Activated naive CD4-positive, alpha-beta T cell treated with Interleukin-2 at 50 U/mL for 16 hours (primary cell): ENCODE measurements at places on chromosomes 11 and 22.
A peak's percentile ranks its signal among the peaks of the same experiment; 100 is the strongest.

- DNase-seq = no peak
These were observed 9.8 kb downstream of the SLC17A6 start for GRCh38 chr11:22347857-22348487.

- DNase-seq = no peak
These were observed 724.2 kb downstream of the BRD1 start for GRCh38 chr22:49103314-49104059.

DNA sequence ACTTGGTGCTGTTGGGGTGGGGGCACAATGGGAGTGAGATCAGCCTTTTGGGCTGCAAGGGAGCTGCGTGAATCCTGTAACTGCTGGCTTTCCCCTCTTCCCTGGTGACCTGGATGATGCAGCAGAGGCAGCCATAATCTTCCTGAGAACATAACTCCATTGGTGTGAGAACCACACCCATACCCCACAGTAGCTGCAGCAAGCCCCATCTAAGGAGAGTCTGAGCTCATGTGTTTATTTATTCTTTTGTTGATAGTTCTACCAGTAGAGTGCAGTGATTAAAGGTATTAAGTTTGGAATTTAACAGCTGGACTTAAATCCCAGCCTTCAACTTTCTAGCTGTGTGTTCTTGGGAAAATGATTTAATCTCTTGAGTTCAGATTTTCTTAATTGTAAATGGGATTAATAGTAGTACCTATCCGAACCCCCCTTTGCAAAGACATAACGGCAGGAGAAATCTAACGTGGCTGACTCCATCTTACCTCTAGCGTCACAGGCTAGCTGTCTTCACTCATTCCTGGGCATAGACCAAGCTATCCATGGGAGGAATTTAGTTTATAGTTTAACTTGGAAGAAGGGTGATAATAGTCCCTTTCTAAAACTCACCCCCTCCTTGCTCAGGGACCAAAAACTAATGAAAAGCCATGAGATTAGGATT, 385.0 kb upstream of the DDI1 start:
- no peak for DNase-seq

DNA sequence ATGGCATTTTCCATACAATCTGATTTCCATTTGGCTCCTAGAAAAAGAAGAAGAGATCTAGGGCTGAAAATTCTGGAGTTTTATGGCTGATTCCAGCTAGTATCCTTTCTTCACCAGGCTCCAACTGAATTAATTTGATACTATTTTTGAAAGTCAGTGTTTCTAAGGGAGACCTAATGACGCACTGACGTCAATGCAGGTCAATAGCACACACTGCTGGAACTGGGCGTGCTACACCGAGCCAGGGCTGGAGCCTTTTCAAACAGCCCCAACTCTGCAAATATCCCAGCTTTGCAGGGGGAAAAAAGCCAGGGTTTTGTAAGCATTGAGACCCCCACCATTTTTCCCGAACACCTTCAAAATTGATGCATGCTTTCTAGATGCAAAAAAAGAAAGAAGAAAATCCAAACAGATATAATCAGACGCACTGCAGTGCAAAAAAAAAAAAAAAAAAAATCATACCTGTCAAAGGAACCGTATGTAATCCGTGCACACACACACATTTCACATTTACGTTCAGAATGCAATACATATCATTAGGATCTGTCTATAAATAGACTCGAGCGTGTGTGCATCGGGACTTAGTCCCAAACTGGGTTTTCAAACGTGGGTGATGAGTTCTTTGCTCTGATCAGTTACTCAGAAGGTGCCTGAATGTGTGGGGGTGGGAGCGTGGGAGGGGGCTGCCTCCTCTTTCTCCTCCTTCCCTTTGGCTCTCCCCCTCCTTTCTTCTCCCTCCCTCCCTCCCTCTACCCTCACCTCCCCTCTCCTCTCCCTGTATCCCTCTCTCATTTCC, 124.5 kb upstream of the HSD17B12 start:
- DNase-seq = no peak

DNA sequence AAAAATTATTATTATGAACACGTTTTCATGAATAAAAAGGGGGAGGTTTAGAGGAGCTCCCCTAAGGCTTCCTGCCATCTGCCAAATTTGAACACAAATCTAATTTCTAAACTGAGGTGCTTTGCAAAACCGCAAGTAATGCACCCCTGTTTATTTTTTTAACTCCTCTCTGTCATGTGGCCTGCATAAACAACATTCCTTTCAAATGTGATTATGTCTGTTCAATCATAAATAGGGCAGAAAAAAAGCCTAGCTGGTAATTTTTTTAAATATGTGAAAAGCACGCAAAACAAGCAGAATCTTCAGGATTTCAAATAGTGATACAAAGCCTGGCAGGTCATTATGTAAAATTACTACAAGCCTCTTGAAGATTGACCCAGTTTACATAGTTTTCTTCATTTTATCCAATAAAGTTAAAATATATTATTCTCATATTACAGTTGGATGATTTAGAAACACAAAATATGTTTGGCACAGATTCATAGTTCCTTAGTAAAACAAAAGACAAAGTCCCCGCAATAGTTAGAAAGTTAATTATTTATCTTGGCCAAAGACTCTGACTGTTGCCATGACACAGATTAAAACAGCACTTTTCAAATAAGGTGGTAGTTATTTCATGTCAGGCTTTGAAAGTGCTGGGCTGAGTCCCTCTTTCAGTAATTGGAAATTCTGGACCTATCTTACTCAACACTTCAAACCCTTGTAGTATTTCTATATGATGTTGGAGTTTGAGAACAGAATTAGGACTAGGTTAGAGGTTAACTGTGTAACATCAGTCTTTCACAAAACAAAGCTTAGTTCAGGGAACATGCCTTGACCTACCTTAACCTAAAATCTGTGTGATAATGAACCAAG, 200.3 kb upstream of the MPPED2 start:
- no peak for DNase-seq

- no peak for DNase-seq
These were observed 1.1 kb upstream of the PITPNB start for GRCh38 chr22:27919942-27920755.

- DNase-seq = no peak
These were observed 359.7 kb upstream of the PDGFD start for GRCh38 chr11:104523611-104524010.

- DNase-seq = no peak
These were observed 15.0 kb upstream of the APOA1 start for GRCh38 chr11:116852261-116853031.

DNA sequence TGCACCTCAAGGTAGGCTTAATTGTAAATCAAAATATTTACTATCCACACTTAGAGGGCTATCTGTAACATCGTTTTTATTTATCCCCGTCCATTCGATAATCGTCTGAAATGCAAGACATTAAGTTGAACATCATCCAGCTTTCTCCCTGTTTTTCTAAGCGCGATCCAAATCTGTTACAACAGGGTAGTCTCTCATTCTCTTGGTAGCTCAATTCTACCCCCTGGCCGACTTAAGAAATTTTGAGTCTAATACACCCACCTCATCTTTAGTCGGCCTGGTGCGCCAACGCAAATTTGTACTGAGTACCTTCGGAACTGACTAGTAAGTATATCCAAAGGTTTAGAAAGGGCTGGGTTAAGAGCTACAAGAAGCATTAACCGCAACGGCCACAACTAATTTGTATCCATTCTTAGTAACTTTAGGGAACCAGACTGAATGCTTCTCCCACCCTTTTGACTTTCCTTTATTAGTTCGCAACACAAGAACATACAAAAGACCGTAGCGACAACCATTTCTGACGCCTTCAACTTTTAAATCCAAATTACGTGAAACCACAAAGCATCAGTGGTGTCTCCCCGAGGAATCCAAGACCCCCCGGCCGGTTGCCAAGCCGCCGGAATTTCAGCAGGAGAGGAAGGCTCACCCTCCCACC, 1.0 kb upstream of the ZNF143 start:
- peak; percentile 54 for DNase-seq

GRCh38 chr22:47009304-47010101, 247.1 kb downstream of the TBC1D22A start:
- DNase-seq = no peak

DNA sequence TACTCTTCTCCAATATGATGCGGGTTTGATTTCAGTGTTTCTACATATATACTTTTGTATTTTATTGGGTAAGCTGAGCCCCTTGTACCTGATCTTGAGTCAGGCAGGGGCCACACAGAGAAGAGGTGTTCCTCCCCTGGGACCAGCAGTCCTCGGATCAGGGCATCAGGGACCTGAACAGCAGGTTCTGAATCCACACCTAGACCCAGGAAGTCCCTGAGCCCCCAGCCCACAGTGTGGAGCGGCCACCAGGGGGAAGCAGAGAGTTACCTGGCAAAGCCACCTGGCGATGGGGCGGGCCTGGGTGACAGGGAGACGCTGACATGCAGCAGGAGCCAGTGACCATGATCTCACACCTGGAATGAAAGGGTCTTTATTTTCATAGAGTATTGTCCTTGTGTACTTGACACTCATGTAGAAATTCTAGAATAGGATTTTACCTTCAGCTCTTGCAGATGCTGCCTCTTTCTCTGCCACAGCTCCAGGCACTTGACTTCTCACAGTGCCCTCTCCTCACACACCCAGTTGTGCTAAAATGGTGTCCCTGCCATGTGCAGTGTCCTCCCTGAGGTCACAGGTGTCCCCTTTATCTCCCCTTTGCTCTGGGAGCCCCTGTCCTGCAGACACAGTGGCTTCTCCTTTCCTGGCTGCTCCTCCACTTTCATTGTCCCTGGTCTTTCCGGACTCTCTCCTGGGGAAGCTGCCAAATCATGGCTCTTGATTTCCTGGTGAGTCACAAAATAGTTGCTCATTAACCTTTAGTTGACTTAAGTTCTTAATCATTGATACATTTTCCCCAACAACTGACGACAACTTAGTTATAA, 48.5 kb downstream of the GGTLC2 start:
- DNase-seq = peak; percentile 64

- DNase-seq = no peak
These were observed 41.3 kb upstream of the API5 start for GRCh38 chr11:43270468-43270867.

- DNase-seq = no peak
These were observed 6.4 kb upstream of the ME3 start for GRCh38 chr11:86678823-86679222.

DNA sequence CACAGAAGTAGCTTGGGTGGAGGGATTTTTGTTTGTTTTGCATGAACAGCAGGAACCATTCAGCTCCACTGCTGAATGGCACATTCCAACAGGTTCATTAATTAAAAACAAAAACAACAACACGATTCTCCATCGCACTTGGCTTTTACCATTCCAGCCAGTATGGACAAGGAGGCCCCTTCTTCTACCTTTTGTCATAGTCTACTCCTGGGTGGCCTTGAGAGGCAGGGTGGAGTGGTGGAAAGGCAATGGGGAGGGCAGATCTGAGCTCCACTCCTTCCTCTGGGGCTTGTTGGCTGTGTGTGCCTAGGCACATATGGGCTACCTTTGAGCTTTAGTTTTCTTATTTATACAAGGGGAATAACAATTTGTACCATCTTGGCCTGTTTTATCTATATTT, 4.8 kb downstream of the TIMP3 start:
- no peak for DNase-seq
